ENCODE measurements at places on chromosomes 3 and 15.

GRCh38 chr3:53486961-53487654, 7.3 kb upstream of the CACNA1D start:
- no peak for DNase-seq

GRCh38 chr3:116198087-116198486, 247.2 kb downstream of the LSAMP start:
- no peak for DNase-seq

DNA sequence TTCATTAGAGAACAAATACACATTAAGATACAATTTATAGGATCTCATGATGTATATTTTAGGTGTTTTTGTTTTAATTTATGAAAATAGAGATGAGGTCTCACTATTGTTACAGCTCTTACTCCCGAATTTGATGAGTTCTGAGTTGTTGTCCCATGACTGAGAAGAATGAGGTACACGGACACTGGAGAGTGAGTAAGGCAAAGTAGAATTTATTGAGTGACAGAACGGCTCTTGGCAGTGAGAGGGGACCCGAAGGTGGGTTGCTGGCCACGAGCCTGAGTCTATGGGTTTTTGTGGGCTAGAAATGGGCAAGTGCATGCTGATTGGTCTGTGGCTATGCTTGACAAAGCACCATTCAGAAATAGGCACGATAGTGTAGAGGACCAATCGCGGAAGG, 3.1 kb upstream of the RNF168 start:
- no peak for DNase-seq

DNA sequence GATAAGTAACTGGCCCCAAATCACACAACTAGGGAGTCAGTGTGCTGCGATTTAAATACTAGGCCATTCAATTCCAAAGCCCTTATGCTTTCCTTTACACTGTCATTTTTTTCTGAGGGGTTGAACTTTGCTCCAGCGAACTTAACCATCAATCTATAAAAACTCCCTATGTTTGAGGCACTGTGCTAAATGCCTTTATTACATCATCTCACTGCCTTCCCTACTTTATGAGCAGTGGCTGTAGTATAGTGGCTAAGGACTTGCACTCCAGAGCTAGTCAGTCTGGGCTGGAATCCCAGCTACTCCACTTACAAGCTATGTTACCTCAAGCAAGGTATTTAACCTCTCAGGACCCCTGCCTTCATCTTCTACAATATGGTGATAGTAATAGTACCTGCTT, 26.9 kb upstream of the WDR72 start:
- no peak for DNase-seq

DNA sequence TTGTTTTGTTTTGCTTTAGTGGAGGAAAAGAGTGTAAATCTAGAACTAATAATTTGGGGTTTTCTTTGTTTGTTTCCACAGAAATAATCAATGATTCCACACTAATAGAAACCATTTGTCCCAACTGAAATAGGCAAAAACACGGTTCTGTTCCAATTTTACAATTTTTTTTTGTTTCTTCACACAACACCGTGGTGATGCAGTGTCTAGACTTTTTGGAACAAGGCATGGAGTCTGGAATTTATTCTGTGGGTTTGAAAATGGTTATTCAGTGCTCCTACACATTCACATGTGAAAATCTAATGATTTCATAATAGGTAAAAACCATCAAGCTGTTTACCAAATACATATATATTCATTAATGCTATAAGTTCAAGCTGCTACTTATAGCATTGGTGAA, 629.0 kb upstream of the TGFBR2 start:
- DNase-seq = no peak

DNA sequence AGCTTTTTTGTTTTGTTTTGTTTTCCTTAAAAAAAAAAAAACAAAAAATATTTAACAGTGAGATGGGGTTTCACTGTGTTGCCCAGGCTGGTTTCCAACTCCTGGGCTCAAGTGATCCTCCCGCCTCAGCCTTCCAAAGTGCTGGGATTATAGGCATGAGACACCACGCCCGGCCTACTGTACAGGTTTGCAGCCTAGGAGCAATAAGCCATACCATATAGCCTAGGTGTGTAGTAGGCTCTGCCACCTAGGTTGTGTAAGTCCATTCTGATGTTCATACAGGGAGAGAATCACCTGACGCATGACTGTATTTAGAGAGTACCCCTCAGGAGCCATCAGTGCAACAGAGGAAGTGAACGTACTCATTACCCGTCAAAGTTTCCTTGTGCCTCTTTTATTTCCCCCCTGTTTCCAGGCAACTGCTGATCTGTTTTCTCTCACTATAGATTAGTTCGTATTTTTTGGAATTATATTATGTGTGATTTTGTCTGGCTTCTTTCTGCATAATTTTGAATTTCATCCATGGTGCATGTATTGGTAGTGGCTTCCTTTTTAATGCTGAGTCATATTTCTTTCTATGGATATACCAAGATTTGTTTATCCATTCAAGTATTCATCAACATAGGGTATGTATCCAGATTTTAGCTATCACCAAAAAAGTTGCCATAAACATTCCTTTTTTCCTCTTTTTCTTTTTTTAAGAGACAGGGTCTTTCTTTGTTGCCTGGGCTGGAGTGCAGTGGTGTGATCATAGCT, 9.9 kb downstream of the ACAD9 start:
- no peak for DNase-seq

DNA sequence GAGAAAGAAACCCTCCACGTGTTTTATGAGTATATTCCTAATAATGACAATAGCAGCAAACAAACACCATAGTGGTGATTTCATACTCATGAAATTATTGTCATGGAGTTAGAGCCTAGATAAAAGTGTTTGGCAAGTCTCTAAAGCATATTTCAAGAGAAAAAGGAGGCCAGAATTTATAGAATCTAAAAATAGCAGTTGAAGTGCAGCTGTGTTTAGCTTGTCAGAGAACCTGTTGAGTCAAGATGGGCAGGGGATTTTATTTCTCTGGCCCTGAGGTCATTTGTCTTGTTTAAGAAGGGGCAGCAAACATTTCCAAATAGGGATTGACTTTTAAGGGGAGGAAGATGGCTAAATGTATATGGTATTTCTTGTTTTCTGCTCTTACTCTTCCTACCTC, 279.6 kb upstream of the CTDSPL start:
- no peak for DNase-seq

DNA sequence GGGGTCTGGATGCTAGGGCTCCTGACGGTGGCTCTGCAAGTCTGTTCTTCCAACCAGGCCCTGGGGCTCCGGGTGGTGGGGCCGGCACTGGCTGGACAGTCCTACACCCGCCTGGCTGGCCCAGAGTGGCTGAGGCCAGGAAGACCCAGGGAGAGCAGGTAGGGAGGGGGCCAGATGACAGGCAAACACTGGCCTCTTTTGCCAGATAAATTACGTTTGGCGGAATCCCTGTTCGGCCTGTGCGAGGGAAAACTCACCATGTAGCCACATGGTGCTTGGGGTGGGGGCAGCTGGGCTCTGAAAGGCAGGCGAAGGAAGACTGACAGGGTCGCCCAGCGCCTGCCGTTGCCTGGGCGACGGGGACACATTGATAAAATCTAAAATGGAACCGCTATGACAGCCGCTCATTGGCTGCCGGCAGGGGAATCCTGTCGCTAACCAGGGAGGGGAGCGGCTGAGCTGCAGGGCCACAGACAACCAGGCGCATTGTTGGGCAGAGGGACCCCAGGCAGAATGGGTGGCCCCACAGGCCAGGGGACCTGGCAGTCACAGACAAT, 30.4 kb downstream of the IQSEC1 start:
- DNase-seq = no peak

- DNase-seq = no peak
Measured at GRCh38 chr3:137134431-137134830, 176.6 kb downstream of the IL20RB start.

GRCh38 chr3:128073185-128073725, 21.0 kb downstream of the SEC61A1 start:
- no peak for DNase-seq

DNA sequence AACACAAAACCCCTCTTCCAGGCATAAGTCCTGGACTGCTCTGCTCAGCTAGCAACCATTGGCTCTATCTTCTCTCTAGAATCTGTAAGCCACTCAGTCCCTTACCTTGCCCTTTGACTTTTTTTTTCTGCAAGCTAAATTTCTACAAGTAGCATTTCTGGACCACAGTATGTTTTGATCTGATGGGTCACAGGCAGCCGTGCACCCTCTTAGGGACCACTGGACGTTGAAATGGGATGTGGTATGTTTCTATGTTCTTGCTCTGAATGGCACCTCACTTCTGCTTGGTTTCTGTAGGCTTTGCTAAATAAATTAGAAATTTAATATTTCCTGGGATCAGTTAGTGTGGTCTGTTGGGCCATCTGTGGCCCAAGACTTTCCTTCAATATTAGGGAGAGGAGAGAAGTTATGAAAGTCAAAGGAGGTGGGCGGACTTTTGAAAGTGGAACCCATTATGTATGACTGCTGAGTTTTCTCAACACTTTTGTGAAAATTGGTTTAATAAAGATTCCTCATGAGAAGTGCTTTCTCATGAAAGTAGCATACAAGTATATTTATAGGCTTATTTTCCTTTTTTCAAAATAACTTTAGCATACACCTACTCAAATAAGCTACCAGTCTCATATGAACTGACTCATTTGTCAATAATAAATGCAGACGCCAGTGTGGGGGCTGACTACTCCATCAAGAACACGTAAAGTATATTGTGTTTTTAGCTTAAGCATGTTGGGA, 18.4 kb upstream of the TIPARP start:
- DNase-seq = no peak

DNA sequence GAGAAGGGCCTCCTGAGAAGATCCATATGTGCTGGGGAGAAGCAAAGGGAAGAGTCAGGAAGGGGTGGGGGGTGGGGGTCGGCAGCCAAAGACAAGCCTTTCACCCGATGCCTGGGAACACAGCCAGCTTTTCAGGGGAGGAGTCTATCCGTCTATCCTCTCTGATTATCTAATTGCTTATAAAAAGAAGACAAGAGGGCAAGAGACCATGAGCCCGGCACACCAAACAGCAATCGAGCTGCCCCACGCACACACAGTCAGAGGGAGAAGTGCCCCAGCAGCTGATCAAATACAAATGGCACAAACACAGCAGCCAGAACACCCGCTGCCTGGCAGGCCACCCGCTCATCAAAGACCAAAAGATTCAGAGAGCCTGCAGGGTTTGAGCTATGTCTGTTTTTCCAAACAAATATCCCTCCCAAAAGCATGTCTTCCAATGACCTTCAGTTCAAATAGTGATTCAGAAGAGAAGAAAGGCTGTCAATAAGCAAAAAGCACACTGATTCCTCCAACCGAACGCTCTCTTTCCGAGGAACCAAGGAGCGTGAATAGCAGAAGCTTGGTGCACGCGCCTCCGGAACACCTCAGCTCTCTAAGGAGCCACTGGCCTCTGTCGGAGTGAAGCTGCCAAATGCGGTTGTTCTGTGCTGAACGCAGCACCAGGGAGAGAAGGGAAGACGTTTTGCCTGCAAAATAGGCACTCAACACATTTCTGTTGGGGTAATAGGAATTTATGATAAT, 419.2 kb downstream of the OCA2 start:
- no peak for DNase-seq

- no peak for DNase-seq
Measured at GRCh38 chr3:128532012-128532983, 39.3 kb upstream of the GATA2 start.

- no peak for DNase-seq
Measured at GRCh38 chr3:42769477-42770131, 3.4 kb downstream of the CCDC13 start.

DNA sequence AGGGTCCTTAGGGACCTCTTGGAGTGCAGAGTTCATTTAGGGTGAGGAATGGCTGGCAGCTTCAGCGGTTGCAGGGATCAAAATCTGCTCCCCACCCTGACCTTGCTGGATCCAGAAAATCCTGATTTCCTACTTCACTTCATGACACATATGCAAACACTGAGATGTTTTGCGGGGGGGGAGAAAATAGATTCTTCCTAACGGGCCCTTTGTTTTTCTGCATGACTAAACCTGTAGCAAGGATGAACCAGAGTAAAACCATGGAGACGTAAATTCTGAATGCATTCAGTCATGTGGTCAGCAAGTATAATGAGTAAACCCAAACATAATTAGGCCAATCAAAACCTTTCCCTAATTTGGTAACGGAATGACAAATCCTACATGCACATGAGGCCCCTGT, 20.0 kb upstream of the RBP1 start:
- DNase-seq = no peak

GRCh38 chr3:20186600-20187004, 596 bp upstream of the SGO1 start:
- DNase-seq = no peak

DNA sequence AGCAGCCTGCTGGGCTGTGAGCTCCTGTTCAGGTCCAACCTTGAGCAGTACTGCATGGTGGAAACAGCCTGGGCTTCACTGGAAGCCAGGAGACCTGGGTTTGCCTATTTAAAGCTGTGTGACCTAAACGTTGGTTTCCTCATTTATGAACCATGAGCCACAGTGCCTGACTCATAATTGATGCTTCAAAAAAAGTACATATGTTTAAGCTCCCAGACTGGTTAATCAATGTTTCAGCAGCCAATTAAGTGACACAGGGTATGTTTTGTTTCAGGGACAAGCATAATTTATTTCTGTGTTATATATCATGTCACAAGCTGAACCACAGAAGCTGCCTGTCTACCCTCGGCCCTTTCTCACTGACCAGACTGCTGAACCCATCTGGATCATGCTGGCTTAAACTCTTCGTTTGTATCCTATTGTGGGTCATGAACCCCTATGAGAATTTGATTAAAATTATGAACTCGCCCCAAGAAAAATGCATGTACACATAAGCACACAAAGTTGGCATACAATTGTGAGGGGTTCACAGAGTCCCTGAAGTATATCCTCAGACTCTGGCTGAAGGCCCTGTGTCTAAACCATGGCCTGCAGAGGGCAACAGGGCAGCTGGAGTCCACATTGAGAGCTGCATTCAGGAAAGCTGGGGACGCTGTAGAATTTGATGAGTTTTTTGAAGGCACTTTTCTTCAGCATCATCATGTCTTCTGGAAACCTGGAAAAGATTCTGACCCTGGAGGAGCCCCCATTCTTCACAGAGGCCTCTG, 23.7 kb downstream of the HDC start:
- no peak for DNase-seq

DNA sequence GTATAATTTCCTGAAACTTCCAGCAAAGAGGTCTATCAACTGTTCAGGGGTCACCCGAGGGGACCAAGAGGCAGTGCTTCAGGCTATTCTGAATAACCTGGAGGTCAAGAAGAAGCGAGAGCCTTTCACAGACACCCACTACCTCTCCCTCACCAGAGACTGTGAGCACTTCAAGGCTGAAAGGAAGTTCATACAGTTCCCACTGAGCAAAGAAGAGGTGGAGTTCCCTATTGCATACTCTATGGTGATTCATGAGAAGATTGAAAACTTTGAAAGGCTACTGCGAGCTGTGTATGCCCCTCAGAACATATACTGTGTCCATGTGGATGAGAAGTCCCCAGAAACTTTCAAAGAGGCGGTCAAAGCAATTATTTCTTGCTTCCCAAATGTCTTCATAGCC, 6.8 kb downstream of the GCNT3 start:
- no peak for DNase-seq

All from activated naive CD4-positive, alpha-beta T cell treated with Interleukin-2 at 50 U/mL for 16 hours (primary cell).